ENCODE measurements at places on chromosomes 2 and 18.

GRCh38 chr2:203301667-203302066 is 26.5 kb upstream of the ABI2 start:
- DNase-seq: no peak

GRCh38 chr2:60699617-60700016 is 56.5 kb upstream of the PAPOLG start:
- no peak for DNase-seq

DNA sequence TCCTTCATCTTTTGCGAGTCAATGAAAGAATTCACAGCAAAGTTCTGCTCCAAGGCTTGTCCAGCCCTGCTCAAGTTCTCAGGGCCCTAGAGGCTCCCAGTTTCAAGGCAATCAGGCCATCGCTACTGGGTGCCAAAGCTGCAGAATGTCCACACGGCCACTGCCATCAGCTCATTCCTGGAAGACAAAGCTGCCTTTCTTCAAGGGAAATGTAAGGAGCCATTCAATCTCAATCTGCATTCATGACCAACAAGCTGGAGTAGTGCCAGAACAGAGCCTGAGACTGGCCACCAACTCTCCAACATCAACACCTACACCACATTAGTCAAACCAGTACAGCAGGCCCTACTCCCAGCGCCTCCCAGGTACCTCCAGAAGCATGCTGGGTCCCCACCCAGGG is 202.2 kb downstream of the TCF4 start:
- DNase-seq: no peak

- DNase-seq: no peak
These were observed 19.3 kb upstream of the CHMP1B start for GRCh38 chr18:11831921-11832320.

DNA sequence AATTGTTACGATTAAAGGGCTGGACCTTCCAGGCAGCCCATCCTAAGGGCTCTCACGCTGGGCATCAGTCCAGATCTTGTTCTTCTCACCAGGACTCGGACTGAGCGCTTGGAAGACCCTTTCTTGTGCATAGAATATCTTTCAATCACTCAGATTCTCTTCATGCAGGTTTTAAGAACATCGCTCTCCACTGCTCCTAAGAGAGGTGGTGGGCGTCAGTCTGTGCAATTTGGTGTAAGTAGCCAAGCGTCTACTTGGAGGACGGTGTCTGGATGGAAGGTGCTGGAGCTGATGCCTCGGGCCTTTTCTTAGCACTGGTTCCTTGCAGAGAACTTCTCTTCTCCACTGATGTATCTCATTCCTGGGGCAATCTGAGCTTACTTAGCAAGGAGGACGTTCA is 68.7 kb downstream of the ASB1 start:
- no peak for DNase-seq

DNA sequence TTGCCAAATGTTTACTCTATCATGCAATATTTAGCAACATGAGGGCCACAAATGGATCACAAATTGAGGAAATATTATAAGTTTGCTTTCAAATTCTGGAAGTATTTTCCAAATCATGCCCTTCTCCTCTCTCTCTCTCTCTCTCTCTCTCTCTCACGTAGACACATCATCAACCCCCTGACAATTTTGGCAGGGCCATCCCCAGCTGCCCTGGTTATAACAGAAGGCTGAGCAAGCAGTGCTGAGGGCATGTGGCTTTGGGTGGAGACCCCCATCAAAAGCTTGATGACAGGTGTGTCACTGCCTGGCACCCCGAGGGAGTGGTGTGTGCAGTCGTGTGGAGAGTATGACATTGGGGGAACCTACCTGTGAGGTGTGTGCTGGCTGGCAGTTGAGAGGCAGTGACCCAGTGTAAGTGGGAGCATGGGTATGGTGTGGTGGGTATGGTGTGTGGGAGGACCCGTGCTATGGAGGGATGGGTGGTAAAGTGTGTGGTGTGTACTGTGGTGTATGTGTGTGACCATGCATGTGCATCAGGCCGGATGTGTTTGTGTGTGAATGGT is 224.5 kb downstream of the TTC32 start:
- DNase-seq: no peak

GRCh38 chr2:88252646-88253045 is 82.5 kb downstream of the THNSL2 start:
- DNase-seq: no peak

- no peak for DNase-seq
These were observed 41.2 kb upstream of the DAPL1 start for GRCh38 chr2:158753641-158754611.

GRCh38 chr2:53753041-53753440 is 14.6 kb upstream of the CHAC2 start:
- DNase-seq: no peak

DNA sequence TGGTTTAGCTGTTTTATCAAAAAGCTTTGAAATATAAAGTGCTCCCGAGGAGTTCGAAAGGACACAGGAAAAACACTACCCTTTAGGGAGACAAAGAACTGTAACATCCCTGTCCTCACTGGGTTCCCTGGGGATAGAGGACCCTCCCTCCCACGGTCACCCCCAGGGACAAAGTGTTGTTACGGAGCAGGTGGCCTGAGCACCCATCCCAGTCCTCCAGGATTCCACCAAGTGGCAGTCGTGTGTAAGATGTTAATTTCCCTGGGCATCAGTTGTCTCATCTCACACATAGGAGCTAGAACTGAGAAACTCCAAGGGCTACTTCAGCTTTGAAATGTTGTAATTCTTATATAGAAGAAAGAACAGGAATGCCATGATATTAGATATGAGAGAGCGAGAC is 137.7 kb downstream of the ALK start:
- no peak for DNase-seq

Data from activated CD8-positive, alpha-beta memory T cell treated with anti-CD3 and anti-CD28 coated beads, Interleukin-2, amount 50 U/mL, for 48 hours (primary cell).